ENCODE measurements at places on chromosomes 16 and 17.

DNA sequence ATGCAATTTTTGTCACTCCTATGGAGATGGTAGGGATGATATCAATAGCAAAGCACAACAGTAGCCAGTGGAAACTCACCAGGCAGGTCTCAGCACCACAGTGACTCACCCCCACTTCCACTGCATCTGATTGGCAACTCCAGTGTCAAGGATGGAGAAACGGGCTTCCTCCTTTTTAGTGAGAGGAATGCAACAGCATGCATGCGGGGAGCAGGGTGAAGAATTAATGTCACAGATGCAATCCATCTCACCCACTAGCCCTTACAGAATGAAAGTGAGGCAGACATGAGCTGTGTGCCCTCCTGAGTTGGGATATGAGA lies 467.0 kb upstream of the C16orf82 start:
- H3K4me1 ChIP-seq, result peaks cover 86% of the 10 kb centered on the region
- no peak overlapping the region for H3K4me3 ChIP-seq
- H3K36me3 ChIP-seq, result peaks cover 31% of the 10 kb centered on the region
- peak overlapping the region; percentile 91 for H3K27ac ChIP-seq
- no peak for DNase-seq

DNA sequence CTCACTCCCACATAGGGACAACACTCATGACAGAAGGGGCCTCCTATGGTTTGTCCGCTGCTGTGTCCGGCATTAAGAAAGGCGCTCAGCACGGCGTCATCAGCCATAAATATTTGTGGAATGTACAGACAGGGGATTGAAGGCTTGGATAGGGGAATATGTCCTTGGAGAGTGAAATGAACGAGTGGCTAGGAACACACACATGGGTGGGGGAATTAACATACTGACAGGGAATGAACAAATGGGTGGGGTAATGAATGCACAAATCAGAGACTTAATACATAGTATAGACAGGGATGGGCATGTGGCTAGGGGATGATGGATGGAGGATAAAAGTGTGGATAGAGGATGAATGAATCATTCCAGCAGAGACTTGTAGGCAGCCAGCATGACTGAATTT lies 154.0 kb upstream of the HSBP1 start:
- no peaks in the 10 kb centered on the region for H3K36me3 ChIP-seq
- no peak overlapping the region for H3K4me3 ChIP-seq
- no peak overlapping the region for H3K27ac ChIP-seq

DNA sequence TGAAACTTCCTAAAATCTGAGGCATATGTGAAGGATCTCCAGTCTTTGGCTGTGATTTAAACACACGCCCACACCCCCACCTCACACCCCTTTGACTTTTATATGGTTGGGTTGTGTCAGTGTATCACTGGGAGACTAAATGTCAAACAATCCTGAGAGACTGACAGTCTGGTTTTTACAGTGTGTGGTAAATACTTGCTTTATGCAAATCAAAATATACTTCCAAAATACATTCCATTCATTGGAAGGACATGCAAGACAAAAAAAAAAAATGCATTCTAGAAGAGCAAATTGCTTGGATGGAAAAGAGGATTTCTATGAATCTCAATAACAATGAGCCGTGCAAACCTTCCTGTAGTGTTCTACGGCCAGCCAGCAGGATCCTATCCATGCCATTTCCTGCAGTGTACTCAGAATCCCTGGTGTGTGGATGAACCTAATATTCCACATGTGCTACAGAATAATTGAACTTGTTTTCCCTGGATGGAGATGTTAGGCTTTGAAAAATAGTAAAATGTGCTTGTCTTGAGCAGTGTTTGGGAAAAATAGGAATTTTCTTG lies 602.1 kb upstream of the GOT2 start:
- H3K27me3 ChIP-seq, result no peaks in the 10 kb centered on the region
- H3K27ac ChIP-seq, result no peak overlapping the region
- DNase-seq, result no peak
- no peaks in the 10 kb centered on the region for H3K36me3 ChIP-seq
- no peaks in the 10 kb centered on the region for H3K4me1 ChIP-seq

- peak; percentile 55 for DNase-seq
- H3K36me3 ChIP-seq, result no peaks in the 10 kb centered on the region
- no peak overlapping the region for H3K27ac ChIP-seq
- no peaks in the 10 kb centered on the region for H3K4me1 ChIP-seq
Measured at GRCh38 chr17:79612468-79613194, 1.8 kb upstream of the RBFOX3 start.

DNA sequence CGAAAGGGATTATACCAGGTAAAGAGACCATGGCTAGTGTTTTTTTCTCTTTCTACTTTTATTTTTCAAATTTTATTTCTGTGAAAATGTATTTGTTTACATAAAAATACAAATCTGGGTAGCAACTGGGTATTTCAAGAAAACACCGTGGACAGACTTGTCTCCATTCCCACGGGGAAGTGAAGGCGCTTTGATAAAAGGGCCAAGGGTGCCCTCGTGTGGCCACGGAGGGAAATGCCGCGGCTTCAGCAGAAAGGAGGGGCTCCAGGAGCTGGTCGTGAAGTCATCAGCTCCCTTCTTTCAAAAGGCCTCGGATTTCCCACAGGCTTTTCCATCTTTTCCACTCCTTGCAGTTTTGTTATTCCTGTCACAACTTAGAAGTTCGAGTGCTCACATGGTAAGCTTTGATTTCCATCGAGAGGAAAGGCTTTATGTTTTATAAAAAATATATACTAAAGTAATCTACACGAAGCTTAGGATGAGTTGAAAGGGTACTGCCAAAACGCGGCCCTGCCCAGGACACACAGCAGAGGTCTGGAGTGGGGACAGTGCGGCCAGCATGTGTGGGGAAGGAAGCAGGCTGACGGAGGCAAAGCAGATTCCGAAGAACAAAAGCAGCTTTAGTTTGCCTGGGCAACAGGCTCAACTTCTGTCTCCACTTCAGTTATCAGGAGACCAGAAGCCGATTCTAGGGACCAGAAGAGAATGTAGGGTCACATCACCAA lies 15.3 kb upstream of the MNT start:
- peaks cover 2% of the 10 kb centered on the region for H3K36me3 ChIP-seq
- no peaks in the 10 kb centered on the region for H3K4me1 ChIP-seq
- peak overlapping the region; percentile 5 for H3K27ac ChIP-seq
- H3K27me3 ChIP-seq, result no peaks in the 10 kb centered on the region
- no peak overlapping the region for H3K4me3 ChIP-seq

- no peaks in the 10 kb centered on the region for H3K36me3 ChIP-seq
- H3K27me3 ChIP-seq, result peaks cover 83% of the 10 kb centered on the region
- no peaks in the 10 kb centered on the region for H3K4me1 ChIP-seq
- H3K4me3 ChIP-seq, result no peak overlapping the region
- no peak overlapping the region for H3K27ac ChIP-seq
Measured at GRCh38 chr17:48757524-48757961, 29.0 kb upstream of the HOXB13 start.

GRCh38 chr17:65294181-65294719 lies 157.1 kb downstream of the RGS9 start:
- DNase-seq, result peak; percentile 63
- H3K27ac ChIP-seq, result peak overlapping the region; percentile 51
- no peaks in the 10 kb centered on the region for H3K36me3 ChIP-seq
- H3K4me1 ChIP-seq, result peaks cover 4% of the 10 kb centered on the region
- peaks cover 5% of the 10 kb centered on the region for H3K27me3 ChIP-seq
- H3K4me3 ChIP-seq, result no peak overlapping the region

- DNase-seq, result peak; percentile 37
- H3K27me3 ChIP-seq, result peaks cover 10% of the 10 kb centered on the region
- no peaks in the 10 kb centered on the region for H3K36me3 ChIP-seq
- H3K4me1 ChIP-seq, result peaks cover 5% of the 10 kb centered on the region
- H3K4me3 ChIP-seq, result no peak overlapping the region
Measured at GRCh38 chr16:26795184-26795583, 271.5 kb upstream of the C16orf82 start.

GRCh38 chr16:23920446-23920845 lies 84.7 kb downstream of the PRKCB start:
- H3K4me1 ChIP-seq, result peaks cover 28% of the 10 kb centered on the region
- no peaks in the 10 kb centered on the region for H3K27me3 ChIP-seq
- no peak for DNase-seq
- peaks cover 33% of the 10 kb centered on the region for H3K36me3 ChIP-seq

DNA sequence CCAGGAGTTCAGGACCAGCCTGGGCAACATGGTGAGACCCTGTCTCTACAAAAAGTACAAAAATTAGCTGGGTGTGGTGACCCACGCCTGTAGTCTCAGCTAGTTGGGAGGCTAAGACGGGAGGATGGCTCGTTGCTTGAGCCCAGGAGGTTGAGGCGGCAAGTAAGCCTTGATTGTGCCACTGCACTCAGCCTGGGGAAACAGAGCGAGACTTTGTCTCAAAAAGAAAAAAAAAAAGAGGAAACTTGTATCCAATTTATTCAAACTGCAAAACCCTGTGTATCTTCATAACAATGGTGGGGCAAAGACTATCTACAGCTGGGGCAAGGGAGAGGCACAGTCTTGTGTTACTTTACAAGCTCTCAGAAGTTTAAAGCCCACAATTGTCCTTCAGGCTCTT lies 21.5 kb downstream of the GRB7 start:
- no peak overlapping the region for H3K27ac ChIP-seq
- H3K4me1 ChIP-seq, result peaks cover 68% of the 10 kb centered on the region
- H3K4me3 ChIP-seq, result no peak overlapping the region
- no peaks in the 10 kb centered on the region for H3K27me3 ChIP-seq
- H3K36me3 ChIP-seq, result peaks cover 30% of the 10 kb centered on the region

All from activated CD4-positive, alpha-beta T cell treated with anti-CD3 and anti-CD28 coated beads, Interleukin-2, amount 10 ng/mL, durations not matched to agents 7 days and 5 days (primary cell).